ENCODE measurements at places on chromosomes 6 and 20.

GRCh38 chr20:47281376-47281775 is 75.1 kb downstream of the ZMYND8 start:
- DNase-seq = no peak

GRCh38 chr6:48766349-48766748 is 655.4 kb upstream of the PTCHD4 start:
- no peak for DNase-seq

DNA sequence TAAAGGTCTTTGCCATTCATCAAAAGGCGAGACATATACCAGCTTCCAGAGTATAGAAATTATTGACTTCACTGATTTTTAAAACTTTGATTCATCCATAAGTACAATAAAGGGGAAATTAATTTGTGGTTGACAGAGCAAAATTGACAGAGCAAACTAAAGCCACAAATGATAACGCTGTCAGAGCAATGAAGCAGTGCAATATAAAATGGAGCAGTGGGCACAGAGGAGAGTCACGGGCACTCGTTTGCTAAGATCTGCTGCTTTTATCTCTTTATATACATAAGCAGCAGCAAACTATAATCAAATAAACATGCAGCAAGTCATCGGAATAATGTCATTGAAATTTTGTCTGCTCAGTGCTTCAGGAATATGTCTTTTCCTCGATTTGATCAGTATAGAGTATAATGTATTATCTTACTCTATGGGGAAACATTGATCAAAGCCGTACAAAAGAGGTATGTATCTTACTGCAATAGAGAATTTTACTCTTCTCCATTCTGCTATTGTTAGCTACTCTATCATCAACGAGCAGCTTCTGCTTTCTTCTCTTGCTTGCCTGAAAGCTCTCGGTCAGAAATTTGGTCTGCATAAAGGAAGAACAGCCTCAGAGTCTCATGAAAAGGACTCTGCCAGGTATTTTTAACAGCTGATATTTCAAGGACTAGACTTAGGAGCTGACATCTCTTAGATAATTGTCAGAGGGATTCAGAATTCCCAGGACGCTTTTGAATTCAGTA is 546.0 kb upstream of the ARID1B start:
- DNase-seq = no peak

GRCh38 chr6:94269256-94269655 is 849.9 kb upstream of the EPHA7 start:
- no peak for DNase-seq

All from caudate nucleus (tissue), 63 donors.